ENCODE measurements at places on chromosomes 3 and 15.

DNA sequence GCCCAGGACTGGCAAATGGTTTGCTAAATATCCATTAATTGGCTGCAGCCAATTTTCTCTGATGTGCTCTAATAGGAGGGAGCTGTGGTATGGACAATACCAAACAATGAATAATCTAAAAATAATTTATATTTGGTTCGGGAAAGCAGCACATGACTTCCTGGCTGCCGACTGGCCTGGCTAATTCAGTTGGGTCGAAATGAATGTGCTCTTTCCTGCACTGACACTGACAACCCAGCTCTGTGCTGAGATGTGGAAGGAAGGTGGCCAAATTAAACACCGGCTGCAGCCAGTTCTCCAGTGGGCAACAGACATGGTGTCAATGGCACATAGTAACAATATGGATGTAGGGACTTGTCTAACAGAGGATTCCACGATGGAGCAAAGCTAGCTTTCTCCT, 21.1 kb upstream of the COLQ start:
- no peak for DNase-seq

DNA sequence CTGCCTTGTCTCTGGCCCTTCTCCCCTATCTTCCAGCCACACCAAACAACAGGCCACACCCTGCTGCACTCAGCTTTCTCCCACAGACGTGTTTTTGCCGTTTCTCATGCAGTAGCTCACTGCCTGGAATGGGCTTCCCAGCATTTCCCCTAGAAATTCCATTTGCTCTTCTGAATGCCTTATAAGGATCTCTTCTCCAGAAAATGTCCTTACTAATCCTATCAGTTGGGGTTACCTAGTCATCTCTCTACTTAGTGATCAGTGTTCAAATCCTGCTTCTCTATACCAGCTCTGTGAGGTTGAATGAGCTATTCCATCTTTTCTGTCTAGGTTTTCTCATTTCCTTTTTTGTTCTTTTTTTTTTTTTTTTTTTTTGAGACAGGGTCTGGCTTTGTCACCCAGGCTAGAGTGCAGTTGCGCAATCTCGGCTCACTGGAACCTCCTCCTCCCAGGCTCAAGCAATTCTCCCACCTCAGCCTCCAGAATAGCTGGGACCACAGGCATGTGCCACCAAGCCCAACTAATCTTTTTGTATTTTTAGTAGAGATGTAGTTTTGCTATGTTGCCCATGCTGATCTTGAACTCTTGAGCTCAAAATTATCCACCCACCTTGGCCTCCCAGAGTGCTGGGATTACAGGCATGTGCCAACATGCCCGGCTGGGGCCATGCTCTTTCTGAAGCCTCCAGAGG, 98.2 kb upstream of the CHD2 start:
- no peak for DNase-seq

DNA sequence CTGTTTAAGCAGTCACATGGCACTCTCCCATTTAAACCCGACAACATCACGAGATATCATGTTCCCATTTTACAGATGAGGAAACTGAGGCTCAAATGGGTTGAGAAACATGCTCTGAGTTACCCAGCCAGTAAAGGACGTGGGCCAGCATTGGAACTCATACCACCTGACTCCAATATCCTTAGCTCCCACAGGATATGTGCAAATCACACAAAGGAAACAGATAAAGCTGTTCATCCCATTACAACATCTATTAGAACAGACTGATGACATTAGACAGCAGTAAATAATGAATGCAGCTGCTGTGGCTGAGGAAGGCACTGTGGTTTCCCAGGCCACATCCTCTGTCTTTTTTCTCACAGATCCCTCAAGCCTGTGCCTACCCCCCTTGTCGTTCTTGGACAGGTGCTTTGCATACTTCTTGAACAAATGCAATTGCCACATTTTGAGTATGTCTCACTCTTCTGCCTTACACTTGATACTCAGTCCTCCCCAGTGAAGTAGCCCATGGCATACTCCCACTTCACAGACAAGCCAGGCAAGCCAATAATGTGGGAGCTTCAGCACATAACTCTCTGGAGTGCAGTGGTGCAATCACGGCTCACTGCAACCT, 17.7 kb downstream of the FRMD4B start:
- no peak for DNase-seq

DNA sequence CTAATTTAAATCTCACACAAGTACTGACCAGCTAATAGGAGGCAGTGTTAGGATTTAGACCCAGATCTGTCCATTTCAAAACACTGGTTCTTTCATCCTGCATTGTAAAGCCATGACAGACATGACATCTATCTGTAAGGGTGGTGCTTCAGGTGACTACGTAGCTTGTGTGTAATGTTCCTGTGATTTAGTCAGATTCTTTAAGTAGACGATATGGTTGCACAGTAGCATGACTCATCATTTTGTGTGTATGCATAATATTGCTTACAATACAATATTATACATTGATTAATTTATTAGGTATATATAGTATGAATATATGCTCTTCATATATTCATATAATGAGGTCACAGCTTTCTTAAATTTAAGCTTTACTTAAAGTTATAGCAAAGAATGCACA, 628.5 kb downstream of the GRM7 start:
- no peak for DNase-seq

DNA sequence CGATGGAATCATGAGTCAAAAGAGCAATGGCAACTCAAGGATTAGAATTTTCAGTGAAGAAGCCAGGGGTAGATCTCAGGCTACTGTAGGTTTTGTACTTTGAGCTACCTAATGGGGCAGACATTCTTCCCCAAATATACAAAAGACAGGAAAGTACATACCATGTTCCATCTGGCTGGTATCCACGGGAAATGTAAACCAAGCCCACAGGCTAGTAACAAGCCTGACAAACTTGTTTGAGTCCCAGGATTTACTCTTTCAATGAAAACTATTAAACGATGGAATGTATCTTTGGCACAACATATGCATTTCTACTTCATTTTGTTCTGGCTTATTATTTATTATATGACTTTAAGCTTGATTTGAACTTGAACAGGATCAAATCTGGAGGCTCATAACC, 44.2 kb upstream of the GOLIM4 start:
- no peak for DNase-seq

DNA sequence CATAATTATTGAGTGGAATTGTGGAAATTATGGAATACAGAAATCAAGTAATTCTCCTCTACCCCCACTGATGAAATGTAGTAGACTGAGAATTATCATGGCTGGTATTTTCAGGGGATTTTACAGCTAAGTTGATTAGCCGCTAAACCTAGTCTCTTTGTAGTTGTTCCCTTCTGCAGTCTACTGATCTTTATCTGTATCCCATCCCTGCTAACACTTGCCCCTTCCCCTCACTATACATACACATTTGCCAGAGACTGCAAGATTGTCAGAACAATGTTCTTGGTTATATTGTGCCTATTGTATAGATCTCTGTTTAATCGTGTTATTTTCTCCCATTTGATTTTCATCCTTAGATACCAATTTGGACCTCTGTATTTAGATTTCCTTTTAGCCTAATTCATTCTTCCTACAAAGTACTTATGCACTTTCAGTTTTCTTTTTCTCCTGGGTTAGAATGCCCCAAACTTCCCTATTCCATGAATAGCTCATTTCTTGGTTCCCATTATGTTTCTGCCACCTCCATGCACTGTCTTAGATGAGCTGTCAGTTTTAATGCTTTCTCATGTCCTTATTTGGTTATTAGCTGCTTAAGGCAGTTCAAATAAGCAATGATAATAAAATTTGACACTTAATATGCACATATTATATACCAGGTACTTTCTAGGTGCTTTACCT, 86.9 kb downstream of the CDIN1 start:
- no peak for DNase-seq

DNA sequence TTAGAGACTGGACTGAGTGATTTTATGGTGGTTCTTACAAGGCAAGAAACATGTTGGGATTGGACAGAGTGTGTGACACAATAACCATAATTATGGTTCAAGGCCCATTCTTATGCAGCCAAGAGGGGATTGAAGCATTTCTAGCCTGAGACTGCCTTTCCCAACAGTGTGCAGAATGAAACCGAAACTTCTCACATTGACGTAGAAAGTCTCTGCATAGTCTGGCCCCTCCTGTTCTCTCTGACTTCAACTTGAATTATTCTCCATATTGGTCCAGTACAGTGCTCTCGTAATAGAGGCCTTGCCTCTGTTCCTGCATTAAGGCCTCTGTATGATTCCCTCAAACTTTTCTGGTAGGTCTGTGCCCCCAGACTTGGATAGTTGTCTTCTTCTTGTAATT, 138.3 kb downstream of the DIPK2A start:
- DNase-seq: no peak

GRCh38 chr15:74050556-74051234, 31.7 kb downstream of the GOLGA6A start:
- DNase-seq: no peak

DNA sequence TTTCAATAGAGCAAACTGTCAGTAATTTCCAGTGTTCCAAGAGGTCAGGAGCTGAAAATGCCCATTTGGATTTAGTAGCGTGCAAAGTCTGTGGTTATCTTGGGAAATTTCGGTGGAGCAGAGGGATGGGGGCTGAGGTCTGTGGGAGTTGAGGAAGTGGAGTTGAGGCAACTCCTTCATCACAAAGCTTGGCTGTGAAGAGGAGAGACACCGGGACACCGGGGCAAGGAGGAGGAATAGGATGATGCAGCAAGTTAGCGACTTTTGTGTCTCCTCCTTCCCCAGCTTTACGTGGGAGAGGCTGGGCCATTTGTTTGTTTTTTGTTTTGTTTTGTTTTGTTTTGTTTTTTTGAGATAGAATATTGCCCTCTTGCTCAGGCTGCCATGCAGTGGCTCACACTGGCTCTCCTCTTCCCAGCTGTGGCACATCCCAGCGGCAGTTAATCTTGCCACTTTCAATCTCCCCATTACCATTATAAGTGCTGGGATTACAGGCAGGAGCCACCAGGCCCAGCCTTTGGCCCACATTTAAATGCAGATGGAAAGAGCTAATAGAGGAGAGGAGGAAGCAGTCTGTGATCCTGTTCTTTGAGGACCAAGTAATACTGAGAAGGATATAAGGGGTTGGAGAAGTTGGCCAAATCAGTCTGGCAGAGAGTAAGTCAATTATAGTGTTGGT, 47.1 kb downstream of the CRTC3 start:
- no peak for DNase-seq

DNA sequence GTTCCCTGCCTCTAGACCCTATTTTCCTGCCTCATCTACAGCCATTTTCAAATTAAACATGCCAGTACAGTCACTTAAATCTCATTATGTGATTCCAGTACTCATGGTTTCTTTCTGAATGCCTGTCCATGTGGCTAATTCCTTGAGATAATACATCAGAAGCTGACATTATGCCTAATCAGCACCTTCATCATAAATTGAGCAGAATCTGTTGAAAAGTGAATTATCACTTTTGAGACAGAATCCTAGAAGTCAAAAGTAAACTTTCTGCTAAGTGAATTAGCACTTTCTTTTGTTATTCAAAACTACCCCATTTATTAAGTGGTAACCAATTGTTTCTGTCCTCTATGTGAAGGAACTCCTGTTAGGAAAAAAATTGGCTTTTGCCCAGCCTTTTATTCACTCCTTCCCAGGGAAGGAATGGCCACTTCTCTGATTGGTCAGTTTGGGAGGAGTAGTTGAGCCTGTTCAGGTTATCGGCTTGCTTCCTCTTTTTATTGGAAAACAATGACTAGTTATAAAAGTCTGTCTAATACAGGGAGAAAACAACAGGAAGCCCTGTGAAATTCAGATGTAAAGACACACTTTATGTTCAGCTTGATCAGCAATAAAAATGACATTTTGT, 40.5 kb downstream of the OSTN start:
- no peak for DNase-seq

GRCh38 chr3:197507081-197507480, 48.7 kb downstream of the BDH1 start:
- no peak for DNase-seq

DNA sequence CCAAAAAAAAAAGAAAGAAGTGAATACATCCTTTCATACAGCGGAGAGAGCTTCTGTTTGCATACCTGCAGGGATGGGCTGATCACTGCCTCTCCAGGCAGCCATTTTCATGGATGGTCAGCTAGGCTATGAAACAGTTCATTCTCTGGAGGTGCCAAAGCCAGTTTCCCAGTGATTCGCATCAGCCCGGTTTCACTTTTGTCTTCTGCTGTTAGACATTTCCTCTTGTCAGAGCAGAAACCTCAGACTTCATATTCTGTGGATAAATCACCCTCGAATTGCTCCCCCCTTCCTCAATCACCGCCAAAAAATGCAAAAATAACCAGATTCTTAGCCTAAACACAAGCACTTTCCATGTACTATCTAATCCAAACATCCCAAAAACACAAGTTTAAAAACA, 225.6 kb downstream of the ADAMTS9 start:
- DNase-seq: no peak

- DNase-seq: no peak
Measured at GRCh38 chr3:10164546-10165393, at the start of gene IRAK2. Gene IRAK2 (plus strand): TSS chr3:10164919. CDS start chr3:10164955, 36 bp downstream.

DNA sequence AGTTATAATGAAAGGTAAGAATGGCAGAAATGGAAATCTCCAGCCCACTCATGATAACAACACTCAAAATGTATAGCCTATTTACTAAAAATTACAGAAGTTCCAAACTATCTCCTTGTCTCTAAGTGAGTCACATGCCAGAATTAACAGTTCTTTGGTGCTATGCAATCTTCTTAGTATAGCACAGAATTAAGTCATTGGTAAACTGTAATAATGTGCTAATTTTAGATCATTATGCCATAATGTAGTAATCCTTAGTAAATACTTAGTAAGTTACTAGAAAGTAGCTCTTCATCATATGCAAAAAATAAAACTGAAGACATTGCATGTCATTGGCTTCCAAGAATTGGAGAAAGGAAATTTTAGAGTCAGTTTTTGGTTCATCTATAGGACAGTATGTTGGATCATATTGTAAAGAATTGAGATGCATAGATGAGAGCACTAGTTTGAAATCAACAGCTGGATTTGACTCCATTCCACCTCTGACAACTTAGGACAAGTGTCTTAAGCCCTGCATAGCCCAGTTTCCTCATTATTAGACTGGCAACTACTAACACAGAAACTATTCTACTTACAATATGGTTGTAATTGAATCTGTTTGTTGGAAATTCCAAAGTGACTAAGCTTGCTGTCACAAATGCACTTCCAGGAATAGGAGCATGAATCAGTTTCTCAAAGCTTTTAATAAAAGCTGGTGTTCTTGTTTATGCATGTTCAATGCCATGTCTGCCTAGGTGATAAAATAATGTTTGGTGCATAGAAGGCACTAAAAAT, 40.1 kb upstream of the CD47 start:
- no peak for DNase-seq

GRCh38 chr3:143644370-143645089, 203.7 kb downstream of the SLC9A9 start:
- no peak for DNase-seq

- DNase-seq: no peak
Measured at GRCh38 chr3:20511863-20512505, 326.0 kb upstream of the SGO1 start.

All from stimulated activated CD4-positive, alpha-beta T cell treated with anti-CD3 and anti-CD28 coated beads, Interleukin-15, amount 100 ng/mL, for 48 hours (primary cell).